ENCODE measurements at places on chromosomes 12 and 14. TPM values are rescaled to one million over a fixed set of nuclear protein-coding genes. Genes with fewer than 3 reads are reported as not detected.

Gene NYNRIN
- not detected for total RNA-seq

DNA sequence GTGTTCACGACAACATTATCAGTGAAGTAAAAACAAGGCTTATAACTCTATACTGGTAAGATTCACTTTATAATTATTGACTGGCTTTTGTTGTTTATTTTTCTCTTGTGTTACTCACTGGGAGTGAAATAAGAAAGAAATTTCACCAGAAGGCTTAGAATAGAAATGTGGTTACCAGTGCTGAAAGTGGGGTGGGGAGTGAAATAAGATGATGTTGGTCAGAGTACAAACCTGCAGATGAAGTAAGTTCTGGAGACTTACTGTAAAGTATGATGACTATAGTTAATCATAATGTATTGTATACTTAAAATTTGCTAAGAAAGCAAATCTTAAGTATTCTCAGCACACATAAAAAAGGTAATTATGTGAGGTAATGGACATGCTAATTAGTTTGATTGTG is 198.4 kb downstream of the KLHL28 start:
- H3K27me3 ChIP-seq: no peaks in the 10 kb centered on the region
- H3K27ac ChIP-seq: no peak overlapping the region
- no peaks in the 10 kb centered on the region for H3K4me1 ChIP-seq

GRCh38 chr12:91064640-91065039 is 6.8 kb upstream of the KERA start:
- no peaks in the 10 kb centered on the region for H3K4me1 ChIP-seq
- no peak for DNase-seq
- no peaks in the 10 kb centered on the region for H3K36me3 ChIP-seq
- H3K27me3 ChIP-seq: peaks cover 82% of the 10 kb centered on the region
- no peak overlapping the region for H3K27ac ChIP-seq

GRCh38 chr14:90193925-90194324 is 62.4 kb upstream of the PSMC1 start:
- no peaks in the 10 kb centered on the region for H3K4me1 ChIP-seq
- peaks cover 18% of the 10 kb centered on the region for H3K27me3 ChIP-seq
- no peak overlapping the region for H3K4me3 ChIP-seq
- H3K27ac ChIP-seq: no peak overlapping the region
- DNase-seq: peak; percentile 14

Data from MCF 10A (cell line).